Spleen (tissue), 13 donors: ENCODE measurements at places on chromosomes 11 and 22. TPM values are rescaled to one million over a fixed set of nuclear protein-coding genes. Genes with fewer than 3 reads are reported as not detected.
A peak's percentile ranks its signal among the peaks of the same experiment; 100 is the strongest.

DNA sequence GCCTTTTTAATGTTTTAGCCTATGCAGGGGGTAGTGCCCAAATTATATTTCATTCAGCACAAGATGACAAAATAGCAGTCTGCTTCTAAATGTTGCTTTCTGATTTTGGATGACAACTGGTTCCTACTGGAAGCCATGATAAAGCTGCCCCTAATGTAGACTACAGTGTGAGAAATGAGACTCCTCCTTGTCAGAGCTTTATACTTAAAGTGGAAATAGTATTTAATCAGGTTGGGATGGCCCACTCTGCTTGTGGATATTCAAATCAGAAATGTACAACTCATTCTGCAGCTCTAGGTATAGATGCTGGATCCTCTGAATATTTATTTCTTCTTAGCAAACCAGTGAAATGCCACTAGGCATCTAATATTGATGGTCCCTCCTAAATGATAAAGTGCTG lies 171.3 kb downstream of the SOX6 start:
- no peak for DNase-seq

The PRR5 gene
- 85.6 TPM for total RNA-seq

The WT1 gene
- 53.0 TPM for total RNA-seq

The TRPM5 gene
- total RNA-seq = not detected

DNA sequence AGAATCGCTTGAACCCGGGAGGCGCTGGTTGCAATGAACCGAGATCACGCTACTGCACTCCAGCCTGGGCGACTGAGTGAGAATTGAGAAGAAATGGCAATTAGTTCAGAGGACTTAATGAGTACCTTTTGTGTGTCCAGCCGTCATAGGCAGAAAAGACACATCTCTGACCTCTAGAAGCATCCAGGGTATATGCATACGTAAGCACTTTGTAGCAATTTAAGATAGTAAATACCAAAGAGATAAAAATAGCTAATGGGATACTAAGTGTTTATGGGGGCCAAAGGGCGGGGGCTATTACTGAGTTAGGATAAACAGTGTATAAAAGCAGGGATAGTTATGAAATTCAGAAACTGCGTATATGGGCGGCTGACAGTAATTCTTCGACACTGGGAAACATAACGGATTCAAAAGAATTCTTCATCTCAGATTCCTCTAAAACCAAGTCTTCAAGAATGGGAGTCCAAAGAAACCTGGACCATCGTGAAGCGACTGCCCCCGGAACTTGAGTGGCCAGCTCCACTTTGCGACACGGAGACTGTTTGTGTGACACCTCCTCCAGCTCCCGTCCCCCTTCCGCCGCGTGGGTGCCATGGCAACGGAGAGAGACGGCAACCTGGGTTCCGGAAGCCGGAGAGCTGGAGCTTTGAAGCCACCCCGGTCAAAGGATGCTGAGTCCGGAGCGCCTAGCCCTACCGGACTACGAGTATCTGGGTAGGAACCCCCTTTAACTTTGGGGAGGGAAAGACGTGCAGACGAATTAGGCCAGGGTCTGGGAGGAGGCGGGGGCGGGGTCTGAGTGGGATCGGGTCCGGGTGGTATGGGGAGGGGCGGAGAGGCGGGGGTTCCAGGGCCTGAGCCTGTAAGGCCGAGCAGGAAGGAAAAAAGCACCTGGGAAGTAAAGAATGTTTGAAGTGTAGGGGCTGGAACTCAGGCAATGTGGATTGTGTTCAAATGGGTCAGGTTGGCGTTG lies at the start of gene CSTPP1:
CSTPP1 (plus strand) TSS at position 624 of the 973 bp plus-strand sequence; CDS start at position 669, 45 bp downstream.
- DNase-seq = peak; percentile 97

The TRIM29 gene
- 2.0 TPM for total RNA-seq

The C11orf87 gene
- total RNA-seq = 0.42 TPM
